Retinal pigment epithelial cell (primary cell): ENCODE measurements at places on chromosomes 1 and 21.

DNA sequence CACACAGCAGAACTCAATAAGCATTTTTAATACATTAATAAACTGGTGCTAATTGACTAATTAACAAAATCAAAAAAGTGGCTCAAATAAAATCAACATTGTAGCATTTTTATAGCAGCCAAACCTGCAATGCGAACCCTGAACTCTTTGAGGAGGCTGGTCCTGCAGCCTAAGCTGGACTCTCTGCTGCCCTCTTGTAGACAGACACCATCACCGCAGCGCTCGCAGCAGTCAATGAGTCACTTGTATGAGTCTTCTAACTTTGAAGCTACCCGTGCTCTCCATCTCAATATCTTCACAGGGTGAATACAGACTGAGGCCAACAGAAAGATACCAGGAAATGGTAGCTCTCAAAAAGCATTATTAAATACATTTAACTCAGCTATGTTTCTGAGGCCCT, 9.7 kb upstream of the KRTAP7-1 start:
- no peak for DNase-seq

- DNase-seq = no peak
Measured at GRCh38 chr21:42032968-42033367, 22.8 kb upstream of the ZBTB21 start.

DNA sequence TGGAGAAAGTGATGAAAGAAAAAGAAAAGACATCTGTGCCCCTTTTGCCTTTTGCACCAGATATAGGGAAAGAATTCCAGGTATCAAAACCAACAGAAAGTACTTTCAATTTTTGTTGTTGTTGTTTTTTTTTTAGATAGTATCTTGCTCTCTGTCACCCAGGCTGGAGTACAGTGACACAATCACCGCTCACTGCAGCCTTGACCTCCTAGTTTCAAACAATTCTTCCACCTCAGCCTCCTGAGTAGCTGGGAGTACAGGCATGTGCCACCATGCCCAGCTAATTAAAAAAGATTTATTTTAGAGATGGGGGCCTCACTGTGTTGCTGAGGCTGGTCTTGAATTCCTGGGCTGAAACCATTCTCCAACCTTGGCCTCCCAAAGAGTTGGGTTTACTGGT, 31.3 kb upstream of the IVNS1ABP start:
- DNase-seq = no peak

DNA sequence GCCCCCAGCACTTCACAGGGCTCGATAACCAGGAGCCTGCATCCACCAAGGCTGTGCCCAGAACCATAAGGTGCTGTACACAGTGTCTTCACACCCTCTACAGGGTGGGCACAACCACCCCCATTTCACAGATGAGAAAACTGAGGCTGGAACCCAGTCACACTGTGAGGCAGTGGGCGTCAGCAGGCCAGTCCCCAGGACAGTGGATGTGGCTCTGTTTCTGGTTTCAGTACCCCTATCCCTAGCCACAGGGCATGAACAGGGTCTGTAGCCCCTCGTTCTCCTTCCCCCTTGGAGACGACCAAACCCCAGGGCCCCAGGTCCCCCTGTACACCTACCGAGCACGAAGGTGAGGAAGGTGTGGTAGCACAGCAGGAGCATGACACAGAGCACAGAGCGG, 27.6 kb downstream of the TTC39A start:
- no peak for DNase-seq

GRCh38 chr1:48030211-48030610, 33.0 kb upstream of the TRABD2B start:
- no peak for DNase-seq

GRCh38 chr1:184866586-184866985, 107.7 kb downstream of the NIBAN1 start:
- DNase-seq = no peak

- DNase-seq = no peak
Measured at GRCh38 chr1:85569122-85569521, 11.4 kb upstream of the CCN1 start.

DNA sequence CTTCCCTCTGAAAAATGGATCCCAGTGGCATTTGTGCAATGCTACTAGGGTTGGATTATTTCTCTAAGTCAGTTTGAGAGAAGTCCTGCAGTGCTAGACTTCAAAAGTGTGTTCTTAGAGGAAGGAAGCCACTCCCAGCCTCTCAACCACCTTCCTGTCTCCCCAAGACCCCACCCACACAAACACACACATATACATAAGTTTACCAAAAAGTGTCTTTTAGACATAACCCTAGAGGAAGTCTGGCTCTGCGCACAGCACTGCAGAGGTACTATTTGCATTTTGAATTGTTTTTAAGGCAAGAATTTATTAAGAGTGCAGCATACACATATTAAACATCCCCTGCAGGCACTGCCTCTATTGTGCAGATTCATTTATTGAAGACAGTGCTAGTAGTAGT, 127.3 kb downstream of the HHIPL2 start:
- DNase-seq = no peak

DNA sequence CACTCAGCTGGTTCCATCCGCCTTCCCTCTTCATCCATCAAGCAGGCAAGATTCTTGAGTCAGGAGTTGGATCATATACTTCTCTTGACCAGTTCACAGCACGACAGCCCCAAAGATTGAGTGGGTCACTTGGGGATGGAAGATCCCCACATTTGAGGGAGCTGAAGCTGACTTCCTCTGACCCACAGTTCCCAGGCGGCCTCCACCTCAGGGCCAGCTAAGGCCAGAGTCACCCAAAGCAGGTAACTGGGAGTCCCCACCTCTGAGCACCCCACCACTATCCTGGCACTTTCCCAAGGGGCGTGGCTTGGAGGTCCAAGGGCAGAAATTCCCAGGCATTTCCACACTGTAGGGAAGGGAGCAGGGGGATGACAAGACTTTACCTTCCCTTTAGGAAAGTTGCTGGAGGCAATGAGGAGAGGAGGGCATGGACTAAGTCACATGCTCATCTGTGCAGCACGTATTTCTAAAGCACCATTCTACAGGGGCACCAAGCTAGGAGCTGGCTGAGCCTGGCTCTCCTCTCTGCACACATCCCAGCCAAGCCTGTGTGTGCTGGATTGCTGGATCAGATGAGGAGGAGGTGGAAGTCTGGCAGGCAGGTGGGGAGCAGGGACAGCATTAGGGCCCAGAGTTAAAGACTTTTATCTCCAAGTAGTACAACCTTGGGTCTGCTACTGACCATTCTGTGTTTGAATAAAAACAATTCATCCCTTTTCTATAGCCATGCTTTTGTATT, 1.3 kb upstream of the RD3 start:
- DNase-seq = no peak
